ENCODE measurements at places on chromosomes 3 and 15.
A peak's percentile ranks its signal among the peaks of the same experiment; 100 is the strongest.

DNA sequence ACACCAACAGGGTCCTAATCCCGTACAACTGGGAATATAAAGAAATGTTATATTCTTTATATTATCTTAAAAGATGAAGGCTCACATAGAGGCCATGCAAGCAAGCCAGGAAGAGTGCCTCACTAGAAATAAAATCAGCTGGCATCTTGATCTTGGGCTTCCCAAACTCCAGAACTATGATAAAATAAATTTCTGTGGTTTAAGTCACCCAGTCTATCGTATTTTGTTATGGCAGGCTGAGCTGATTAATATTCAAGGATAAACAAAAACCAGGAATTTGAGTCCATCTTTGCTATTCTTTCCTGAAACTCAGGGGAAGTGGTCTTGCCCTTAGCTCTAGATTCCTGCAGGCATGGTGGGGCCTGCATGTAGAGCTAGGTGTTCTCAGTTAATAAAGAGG lies 42.7 kb downstream of the ATOSA start:
- no peak for DNase-seq

- no peak for DNase-seq
These were observed 92.7 kb upstream of the PLXND1 start for GRCh38 chr3:129699199-129699598.

GRCh38 chr3:192916371-192917027 lies 1.2 kb downstream of the MB21D2 start:
- no peak for DNase-seq

DNA sequence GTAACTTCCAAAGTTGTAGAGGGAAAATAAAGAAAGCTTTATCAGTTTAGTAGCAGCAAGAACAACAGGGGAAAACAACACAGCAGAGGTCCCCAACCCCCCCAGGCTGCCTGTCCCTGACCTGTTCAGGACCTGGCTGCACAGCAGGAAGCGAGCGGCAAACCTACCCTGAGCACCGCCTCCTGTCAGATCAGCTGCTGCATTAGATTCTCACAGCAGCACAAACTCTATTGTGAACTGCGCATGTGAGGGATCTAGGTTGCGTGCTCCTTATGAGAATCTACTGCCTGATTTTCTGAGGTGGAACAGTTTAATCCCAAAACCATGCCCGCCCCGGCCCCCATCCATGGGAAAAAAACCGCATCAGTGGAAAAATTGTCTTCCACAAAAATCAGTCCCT lies 40.3 kb downstream of the USP50 start:
- DNase-seq, result no peak

DNA sequence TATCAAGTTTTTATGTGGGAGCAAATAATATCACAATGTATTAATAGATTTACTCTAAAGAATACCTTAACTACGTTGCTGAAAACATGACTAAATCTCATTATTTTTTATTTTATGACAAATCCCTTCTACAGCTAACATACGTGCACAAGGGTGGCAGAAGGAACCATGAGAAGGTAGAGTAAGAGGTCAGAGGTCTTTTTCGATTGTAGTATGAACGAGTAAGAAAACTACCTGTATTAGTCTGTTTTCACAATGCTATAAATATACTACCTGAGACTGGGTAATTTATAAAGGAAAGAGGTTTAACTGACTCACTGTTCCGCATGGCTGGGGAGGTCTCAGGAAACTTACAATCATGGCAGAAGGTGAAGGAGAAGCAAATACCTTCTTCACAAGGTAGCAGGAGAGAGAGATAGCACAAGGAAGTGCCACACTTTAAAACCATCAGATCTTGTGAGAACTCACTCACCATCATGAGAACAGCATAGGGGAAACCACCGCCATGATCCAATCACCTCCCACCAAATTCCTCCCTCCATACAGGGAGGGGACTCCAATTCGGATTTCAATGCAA lies 95.3 kb downstream of the SUCLG2 start:
- DNase-seq, result no peak

GRCh38 chr3:66949898-66950297 lies 48.2 kb upstream of the KBTBD8 start:
- DNase-seq, result no peak

- no peak for DNase-seq
These were observed 2.6 kb downstream of the MEX3B start for GRCh38 chr15:82043130-82043673.

- no peak for DNase-seq
These were observed 33.0 kb upstream of the KLF13 start for GRCh38 chr15:31293655-31294054.

GRCh38 chr15:62494197-62494596 lies 329.1 kb upstream of the C2CD4B start:
- DNase-seq, result no peak

DNA sequence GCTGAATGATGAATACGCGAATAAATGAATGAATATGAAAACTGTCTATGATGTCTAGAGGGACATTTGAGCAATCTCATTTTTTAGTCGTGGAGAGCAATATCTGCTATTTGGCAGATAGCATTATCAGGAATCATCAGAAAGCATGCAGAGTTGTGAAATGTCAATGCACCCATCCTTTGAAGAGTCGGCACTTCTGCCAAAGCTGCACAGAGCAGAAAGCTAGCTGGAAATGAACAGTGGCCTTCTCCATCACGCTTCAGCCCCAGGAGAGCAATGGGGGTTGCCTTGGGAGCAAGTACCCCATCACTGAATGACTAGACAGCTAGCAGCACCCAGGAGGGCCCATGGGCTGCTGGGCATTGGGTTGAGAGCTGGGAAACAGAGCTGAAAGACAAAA lies 69.1 kb upstream of the PROK2 start:
- no peak for DNase-seq

- no peak for DNase-seq
These were observed 29.9 kb downstream of the SLC28A1 start for GRCh38 chr15:84914351-84914750.

- no peak for DNase-seq
These were observed 18.2 kb upstream of the B4GALT4 start for GRCh38 chr3:119258915-119259314.

GRCh38 chr3:153355559-153355958 lies 193.5 kb downstream of the RAP2B start:
- DNase-seq, result no peak

DNA sequence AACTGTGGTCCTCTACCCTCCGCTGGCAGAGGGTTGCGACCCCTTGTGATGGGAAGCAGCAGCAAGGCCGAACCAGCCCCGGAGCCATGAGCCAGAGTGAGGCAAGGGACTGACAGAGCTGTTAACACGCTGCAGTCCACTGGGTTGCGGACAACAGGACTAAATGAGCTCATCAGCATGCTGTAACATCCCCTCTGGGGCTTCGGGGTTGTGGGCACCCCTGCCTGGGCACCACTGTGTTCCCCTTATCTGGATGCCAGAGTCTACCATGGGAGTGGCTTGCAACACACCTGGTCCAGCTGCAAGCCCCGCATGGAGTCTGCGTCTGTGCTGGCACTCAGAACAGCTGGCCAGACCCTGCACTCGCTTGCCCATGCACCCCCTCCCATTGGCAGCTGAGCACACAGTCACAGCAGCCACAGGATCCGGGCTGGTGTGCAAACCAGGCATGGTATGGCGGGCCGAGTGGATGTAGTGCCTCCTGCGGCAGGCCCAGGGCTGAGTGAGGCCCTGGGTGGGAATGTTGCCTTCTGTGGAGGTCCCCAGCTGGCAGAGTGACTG lies 404.2 kb downstream of the PLCL2 start:
- DNase-seq, result no peak

GRCh38 chr3:138114988-138115971 lies at the start of gene DZIP1L:
Gene DZIP1L (minus strand): TSS chr3:138115608. CDS start chr3:138103971, 11,637 bp downstream.
- peak; percentile 15 for DNase-seq

GRCh38 chr3:10344147-10344943 lies 23.4 kb upstream of the SEC13 start:
- DNase-seq, result peak; percentile 14

DNA sequence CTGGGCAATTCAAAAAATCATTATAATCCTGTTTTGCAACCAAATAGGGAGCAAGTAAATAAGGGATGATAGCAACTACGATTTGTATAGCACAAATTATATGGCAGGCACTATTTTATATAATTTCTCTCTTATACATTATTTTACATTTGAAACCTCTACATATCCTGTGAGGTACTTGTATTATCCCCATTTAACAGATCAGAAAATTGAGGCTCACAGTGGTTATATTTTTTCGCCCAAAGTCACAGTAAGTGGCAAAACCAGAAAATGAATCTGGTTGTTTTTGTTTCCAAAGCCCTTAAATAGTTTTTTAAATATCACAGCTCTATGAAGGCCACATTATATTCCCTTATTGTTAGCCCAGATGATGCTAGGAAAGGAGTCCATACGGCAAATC lies 74.3 kb downstream of the MLH1 start:
- DNase-seq, result no peak

DNA sequence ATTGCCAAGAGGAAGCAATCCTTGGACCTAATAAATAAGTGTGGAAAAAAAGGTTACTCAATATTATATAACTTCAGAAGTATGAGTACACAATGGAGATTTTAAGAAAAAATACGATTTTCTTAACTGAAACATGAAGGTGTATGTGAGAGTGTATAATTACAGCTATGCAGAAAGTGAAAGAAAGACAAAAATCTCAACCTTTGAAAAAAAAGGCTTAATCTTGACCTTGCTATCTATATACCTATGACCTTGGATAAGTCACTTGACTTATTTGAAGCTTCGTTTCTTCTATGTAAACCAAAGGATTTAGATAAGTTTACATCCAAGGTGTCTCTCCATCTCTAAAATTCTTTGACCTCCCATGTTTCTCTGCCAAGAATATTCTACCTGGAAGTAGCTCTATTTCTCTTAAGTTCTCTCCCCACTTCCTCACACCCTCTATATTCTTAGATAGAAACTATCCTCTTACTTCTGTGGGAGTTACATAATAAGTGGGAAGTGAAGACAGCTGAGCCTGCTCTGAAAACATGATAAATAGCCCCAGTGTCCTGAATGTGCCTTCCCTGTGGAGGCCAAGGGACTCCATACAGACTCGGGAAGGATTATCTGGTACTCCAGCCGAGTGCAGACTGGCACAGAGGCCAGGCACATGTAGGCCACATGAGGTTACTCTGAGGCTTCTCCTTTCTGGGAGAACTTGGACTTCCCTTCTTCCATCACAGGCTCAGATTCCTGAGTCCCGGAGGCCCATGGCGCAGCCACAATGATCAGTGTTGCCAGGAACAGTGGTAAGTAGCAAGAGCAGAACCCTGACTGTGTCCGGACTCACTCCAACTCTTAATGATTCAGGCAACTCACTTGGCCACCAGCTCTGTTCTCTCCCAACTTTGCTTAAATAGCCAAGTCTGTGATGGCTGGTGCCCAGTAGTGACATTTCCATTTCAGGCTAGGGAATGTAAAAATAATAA lies 166.8 kb upstream of the COL8A1 start:
- DNase-seq, result no peak

DNA sequence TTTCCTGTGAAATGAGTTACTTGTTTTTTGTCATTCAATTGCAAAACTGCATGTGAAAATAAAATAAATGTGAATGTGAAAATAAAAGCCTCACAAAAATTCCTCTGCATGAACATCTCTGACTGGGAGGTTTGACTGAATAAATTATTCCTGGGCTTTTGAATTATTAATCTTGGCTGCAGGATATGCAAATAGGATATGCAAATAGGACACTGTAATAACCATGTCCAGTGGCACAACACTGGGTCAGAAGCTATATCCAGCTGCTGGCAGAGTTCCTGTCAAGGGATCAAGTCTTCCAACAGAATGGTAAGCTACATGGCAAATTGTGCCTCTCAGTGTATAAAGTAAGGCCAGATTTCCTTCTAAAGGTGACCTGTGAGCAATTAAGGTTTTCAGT lies at the start of gene SUCNR1:
SUCNR1 (plus strand) TSS at position 246 of the 400 bp plus-strand sequence. CDS start 6,250 bp downstream, outside the sequence.
- no peak for DNase-seq

GRCh38 chr3:64291956-64292355 lies 66.7 kb upstream of the PRICKLE2 start:
- DNase-seq, result no peak

DNA sequence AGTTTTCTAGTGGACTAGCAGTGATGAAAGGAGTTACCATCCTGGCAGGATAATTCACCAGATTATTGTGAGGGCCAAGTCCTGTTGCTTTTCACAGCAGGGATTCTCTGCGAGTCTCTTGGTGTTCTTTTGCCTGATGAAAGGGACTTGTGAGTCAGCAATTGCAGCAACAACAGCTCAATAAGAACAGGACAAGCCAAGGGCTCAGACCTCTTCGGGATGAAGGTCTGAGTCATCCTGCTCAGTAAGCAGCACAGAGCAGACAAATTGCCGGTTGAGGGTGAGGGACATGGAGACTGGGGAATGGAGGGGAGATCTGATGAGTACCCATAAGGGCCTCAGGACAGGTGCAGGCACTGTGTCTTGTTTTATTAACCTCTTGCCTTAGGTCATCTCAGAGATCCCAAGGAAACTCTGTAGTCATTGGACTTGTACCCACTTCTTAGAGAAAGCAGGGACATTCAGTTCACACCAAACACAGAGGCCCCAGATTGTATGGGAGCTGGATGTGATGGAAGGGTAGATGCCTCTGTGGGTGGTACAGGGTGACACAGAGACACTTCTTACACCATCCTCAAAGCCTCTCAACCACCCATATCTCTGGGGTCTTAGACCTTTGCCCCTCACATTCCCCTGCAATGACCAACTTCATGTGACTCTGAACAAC lies 173.8 kb upstream of the TLE3 start:
- no peak for DNase-seq

- no peak for DNase-seq
These were observed 51.2 kb downstream of the NEK11 start for GRCh38 chr3:131077904-131078303.

- DNase-seq, result no peak
These were observed 165.6 kb downstream of the FAM43A start for GRCh38 chr3:194851254-194851653.

DNA sequence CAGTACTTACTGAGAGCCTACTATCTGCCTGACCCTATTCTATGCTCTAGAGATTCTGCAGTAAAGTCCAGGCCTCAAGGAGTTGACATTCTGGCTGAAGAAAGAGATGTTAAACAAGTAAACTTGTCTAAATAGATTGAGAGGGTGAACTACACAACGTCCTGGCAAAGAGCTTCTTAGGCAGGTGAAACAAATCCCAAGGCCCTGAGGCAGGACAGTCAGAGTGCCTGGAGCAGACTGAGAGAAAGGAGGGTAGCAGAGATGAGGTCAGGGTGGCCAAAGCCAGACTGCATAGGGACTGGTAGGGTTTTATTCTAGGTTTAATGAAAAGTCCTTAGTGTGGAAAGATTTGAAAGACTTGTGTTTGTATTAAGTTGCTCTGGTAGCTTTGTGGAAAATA lies 84.5 kb upstream of the ATP11B start:
- no peak for DNase-seq

DNA sequence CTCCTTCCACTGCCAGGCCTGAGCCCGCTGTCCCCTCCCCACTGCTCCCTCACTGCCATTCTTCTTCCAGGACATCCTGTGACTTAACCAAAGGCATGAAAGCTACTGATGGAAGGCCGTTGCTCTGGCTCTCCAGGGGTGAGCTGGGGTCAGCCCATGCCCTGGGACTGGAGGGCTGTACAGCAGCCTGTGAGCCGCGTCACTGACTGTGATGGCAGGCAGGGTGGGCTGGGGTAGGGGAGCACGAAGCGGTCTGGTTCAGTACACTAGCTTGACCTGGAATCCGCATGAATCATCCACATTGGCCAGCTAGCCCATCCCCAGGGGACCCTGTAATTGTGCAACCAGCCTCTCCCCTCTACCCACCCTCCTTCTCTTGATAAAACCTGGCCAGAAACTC lies 30.8 kb downstream of the CORO2B start:
- no peak for DNase-seq

- no peak for DNase-seq
These were observed 48.5 kb downstream of the FNDC3B start for GRCh38 chr3:172087602-172088580.

Measured in stimulated activated CD4-positive, alpha-beta T cell treated with anti-CD3 and anti-CD28 coated beads, TNF-alpha, amount 100 ng/mL, for 48 hours (primary cell).